Stimulated activated CD8-positive, alpha-beta memory T cell treated with anti-CD3 and anti-CD28 coated beads, Interleukin-12 subunit alpha, Interleukin-12 subunit beta, amount 100 ng/mL, for 1 hour (primary cell): ENCODE measurements at places on chromosomes 3 and 15.

DNA sequence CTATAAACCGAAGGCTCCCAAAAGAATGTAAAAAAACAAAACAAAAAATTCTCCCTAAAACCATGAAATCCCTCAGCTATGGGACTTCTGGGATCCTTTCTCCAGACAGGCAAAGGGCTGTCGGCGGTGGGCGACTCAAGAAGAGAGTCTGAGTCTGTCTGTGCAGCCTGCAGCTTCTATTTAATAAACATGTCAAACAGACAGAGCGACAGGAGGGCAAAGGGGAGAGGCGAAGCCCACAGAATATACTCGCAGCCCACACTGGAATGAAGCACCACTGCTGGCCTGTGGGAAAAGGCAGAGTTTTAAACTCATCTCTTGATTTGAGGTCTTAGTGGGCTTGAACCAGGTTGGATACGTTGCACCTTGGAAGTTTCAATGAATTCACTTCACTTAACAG lies 40.2 kb downstream of the ISL2 start:
- no peak for DNase-seq

GRCh38 chr3:157542711-157543500 lies 39.7 kb upstream of the VEPH1 start:
- DNase-seq: no peak

GRCh38 chr3:195829897-195830254 lies 18.1 kb upstream of the MUC4 start:
- no peak for DNase-seq

GRCh38 chr3:195802795-195803194 lies 8.9 kb downstream of the MUC4 start:
- no peak for DNase-seq

GRCh38 chr3:139227827-139228226 lies 116.0 kb upstream of the MRPS22 start:
- DNase-seq: no peak

GRCh38 chr15:93235926-93236780 lies 147.1 kb upstream of the RGMA start:
- no peak for DNase-seq

- no peak for DNase-seq
Observed at GRCh38 chr15:47358876-47359275, 358.4 kb upstream of the SEMA6D start.

- DNase-seq: no peak
Observed at GRCh38 chr3:194554473-194555123, 67.8 kb upstream of the ATP13A3 start.

- no peak for DNase-seq
Observed at GRCh38 chr3:135565546-135565945, 400.0 kb upstream of the PPP2R3A start.

- DNase-seq: no peak
Observed at GRCh38 chr15:77870195-77871065, 207.1 kb downstream of the TBC1D2B start.

DNA sequence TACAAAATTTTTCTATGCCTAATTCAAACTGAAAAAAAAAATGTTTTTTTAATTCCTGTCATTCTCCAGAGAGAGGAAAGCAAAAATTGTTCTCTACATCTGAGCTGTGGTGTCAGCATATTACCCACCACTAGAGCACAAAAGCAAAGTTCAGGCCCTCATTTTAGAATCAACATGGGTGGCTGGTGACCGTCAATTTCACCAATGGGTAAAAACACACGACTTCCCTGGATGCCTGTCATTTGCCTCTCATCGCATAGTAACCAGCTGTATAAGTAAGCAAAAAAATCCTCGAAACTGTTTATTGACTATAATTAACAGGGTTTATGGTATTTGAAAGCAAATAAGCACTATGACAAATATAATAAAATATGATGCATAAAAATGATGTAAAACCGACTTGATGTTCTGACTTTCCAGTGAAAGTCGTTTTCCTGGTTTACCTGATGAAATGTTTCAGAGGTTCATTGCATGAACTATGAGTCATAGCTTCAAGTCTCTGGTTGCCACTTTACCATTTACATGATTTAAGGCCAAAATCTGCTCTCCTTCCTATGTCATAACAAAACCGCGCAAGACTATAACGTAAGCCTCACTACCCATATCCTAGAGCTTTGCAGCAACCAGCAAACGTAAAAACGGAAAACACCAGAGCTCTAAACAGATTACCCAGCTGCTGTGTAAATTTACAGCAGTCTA lies 60.5 kb downstream of the THBS1 start:
- DNase-seq: no peak

DNA sequence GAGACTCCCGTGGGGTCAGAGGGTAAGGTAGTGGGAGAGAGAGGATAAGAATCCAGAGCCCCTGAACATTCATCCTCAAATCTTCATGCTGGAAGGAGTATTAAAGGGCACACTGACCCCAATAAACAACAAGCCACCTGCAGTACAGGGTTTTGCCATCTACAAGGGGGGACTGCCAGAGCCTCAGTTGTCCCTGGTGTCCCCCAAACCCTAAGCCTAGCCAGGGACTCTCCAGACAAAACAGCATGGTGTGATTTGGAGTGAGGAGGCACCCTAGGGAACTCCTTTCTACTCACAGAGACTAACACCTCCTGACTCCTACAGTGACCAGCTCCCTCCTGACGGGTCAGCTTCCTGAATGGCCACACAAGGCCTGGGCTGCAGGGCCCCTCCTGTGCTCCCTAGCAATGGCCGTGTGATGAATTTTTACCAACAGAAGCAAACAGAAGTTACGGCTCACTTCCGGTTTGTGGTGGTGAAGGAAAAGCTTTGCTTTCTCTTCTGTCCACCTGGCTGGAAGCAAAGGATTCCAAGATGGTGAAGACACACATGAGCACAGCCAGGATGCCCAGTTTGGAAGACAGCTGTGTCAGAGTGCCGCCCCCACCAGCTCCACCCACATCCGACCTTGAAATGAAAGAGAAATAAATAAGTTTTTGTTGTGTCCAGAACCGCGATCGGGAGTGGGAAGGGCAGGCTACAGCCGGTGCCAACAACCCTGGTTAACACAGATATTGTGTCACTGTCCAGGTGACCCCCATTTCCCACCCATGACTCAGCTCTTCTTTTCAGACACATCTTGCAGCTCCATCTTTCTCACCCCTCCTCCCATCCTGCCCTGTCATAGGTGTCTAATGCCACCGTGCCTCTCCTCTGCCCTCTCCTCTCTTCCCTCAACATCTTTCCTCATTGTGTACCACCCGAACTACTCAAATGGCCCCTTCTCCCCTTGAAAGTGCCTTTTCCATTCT lies 69.6 kb upstream of the ATP13A3 start:
- no peak for DNase-seq

- DNase-seq: no peak
Observed at GRCh38 chr15:95323796-95324195, 1006.7 kb upstream of the NR2F2 start.

DNA sequence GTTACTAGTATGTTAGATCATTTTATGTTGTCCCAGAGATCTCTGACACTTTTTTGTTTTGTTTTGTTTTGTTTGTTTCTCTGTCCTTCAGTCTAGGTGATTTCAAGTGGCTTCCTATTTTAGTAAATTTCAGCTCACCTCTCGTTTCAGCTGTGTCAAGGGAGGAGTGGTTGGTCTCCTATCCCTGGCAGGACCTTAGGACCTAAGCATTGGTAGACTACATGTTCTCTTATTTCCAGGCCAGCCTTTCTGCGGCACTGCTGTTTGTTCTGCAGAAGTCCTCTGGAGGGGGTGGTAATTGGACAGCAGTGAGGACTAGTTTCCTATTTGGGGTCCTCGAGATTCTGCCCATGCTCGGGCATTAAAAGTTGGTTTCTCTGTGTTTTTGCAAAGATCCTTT lies 31.8 kb downstream of the MGA start:
- no peak for DNase-seq

- no peak for DNase-seq
Observed at GRCh38 chr15:32152574-32152973, 122.3 kb downstream of the CHRNA7 start.

DNA sequence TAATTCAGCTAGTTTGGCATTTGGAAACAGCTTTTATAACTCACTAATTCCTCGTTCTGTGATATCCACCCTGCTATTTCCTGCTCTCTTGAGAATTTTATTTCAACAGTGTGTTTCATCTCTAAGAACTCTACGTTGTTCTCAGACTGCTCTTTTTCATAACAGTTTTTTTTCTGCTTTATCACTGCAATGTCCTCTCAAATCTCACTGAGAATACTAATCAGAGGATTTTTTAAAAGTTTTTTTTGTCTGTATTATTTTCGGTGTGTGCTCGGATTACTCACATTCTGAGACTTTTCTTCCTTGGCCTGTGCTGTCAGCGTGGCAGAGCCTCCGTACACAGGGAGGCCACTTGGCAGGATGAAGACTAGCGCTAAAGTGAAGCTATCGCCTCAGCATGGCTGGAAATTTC lies 59.4 kb upstream of the NEO1 start:
- DNase-seq: no peak

GRCh38 chr15:97955529-97955928 lies 5.0 kb upstream of the ARRDC4 start:
- DNase-seq: no peak
